ENCODE measurements at places on chromosomes 6 and 20. TPM values are rescaled to one million over a fixed set of nuclear protein-coding genes. Genes with fewer than 3 reads are reported as not detected.

DNA sequence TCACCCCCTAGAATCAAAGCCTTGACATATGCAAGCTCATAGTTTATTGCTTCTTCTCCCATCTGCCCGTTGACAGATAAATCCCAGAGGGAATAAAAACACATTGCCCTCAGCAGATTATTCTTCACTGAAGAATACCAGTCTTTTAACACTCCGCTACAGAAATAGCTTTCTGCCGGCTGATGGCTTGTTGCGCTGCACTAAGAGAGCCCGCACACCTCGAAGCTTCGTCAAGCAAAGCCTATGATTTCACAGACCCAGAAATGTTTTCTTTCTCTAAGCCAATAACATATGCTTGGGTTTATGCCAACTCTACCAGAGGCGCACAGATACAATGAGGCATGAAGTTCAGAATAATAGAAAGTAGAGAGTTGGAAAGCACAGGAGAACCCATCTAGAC is 208.9 kb upstream of the FOXQ1 start:
- no peak for DNase-seq

Gene MUCL3
- total RNA-seq: not detected

DNA sequence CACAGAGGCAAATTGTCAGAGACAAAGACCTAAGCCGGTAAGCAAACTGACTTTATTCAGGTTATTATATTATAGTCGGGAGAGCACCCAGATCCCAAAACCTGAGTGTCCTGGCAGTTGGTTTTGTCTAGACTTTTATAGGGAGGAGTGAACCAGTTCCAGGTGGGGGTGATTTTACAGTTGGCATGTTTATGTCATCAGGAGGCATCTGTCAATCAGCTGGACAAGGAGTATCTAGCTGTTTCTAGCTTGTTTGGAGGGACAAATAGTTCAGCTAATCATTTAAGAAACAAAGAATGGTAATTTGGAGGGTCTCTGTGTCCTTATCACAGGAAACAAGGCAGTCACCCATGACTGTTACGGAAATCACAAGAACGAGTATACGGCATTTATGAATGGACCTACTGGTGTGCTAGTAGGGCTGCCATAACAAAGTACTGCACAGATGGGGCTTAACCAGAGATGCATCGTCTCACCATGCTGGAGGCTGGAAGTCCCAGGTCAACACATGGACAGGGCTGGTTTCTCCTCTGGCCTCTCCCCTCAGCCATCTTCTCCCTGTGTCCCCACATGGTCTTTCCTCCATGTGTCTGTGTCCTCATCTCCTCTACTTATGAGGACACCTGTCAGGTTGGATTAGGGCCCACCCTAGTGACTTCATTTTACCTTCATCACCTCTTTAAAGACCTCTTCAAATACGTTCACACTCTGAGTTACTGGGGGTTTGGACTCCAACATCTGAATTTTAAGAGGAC is 122.7 kb downstream of the LY86 start:
- no peak for DNase-seq

Gene SMOC2
- not detected for total RNA-seq

Gene EYA4
- total RNA-seq: not detected

Gene TBXT
- total RNA-seq: not detected

DNA sequence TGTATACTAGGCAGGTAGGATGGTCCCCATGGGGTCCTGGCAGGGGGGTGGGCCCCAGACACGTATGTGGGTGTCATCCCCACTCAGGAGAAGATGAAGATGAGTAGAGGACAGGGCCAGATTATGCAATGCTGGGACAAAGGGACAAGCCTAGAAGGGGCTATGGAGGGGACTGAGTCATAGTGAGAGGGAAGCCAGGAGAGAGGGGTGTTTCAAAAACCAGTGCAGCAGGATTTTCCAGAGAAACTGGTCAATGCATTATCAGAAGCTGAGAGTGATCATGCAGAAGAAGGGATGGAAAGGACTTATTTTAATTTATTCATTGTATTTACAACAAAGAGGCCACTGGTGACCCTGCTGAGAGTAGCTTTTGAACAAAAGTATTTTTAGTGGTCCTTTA is 74.0 kb downstream of the PPP1R3G start:
- DNase-seq: no peak

Gene FOXQ1
- total RNA-seq: not detected

Gene KIF16B
- total RNA-seq: 5.6 TPM
